ENCODE measurements at places on chromosomes 3 and 15.

DNA sequence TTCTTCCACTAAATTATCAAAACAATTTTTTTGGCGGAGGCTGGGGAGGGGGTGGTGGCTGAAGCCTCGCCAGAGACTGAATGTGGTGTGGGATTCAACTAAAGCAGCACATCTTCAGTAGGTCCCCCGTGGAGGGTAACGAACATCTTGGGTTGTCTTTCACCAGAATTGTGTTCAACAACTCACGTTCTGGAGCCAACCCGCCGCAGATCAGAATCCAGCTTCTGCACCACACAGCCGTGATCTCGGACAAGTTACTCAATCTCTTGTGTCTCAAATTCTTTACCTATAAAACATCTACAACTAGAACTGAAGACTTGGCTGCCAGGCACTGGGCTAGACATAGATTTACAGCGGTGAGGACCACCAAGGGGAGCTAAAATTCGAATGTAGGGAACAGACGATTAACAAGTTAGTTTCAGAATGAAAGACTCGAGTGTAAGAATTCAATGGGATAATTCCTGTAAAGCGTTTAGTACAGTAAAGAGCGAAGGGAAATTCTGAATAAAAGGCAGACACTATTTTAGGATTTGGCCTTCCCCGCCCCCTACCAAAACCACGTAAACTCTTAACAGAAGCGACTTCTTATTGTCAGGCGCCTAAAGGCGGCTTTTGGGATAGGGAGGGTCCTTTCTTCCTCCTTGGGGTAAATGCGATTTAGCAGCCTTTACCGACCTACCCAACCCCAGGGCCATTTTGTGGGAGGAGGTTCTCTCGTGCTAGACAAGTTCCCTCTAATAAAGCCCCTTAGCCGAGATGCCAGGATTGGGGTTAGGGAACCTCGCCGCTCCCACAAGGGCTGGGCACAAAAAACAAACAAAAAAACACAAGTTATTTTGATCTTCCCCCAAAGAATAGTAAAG, 697 bp upstream of the RAB5A start:
- peak; percentile 3 for DNase-seq

- no peak for DNase-seq
Observed at GRCh38 chr3:128279601-128279880, 126.3 kb downstream of the EEFSEC start.

GRCh38 chr3:80994767-80995166, 766.7 kb downstream of the GBE1 start:
- DNase-seq = no peak

DNA sequence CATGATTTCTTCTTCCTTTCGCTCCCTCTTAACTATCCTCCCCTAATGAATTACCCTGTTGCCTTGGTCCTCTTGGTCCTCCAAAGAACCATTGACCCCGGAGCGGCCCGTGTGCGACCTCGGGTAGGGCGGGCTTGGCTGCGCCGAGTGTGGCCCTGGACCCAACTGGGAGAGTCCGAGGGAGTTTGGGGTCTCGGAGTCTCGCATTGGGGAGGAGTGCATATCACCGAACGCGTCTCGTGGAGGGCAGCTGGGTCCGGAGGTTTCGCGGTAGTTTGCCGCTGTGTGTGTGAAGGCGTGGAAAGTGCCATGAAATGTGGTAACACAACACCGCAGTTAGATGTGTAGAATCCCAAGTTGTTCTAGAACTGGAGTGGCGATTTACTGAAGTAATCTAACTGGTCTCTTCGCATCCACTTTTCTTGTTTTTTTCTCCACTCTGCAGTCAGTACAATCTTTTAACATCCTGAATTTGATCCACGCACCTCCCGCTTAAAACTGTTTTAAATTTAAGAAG, 363 bp downstream of the GTF2E1 start:
- DNase-seq = peak; percentile 13

- no peak for DNase-seq
Observed at GRCh38 chr3:114639171-114639570, 345.3 kb downstream of the TIGIT start.
